ENCODE measurements at places on chromosomes 5 and 9.

- DNase-seq, result no peak
Observed at GRCh38 chr5:172561151-172561550, 79.9 kb upstream of the NEURL1B start.

DNA sequence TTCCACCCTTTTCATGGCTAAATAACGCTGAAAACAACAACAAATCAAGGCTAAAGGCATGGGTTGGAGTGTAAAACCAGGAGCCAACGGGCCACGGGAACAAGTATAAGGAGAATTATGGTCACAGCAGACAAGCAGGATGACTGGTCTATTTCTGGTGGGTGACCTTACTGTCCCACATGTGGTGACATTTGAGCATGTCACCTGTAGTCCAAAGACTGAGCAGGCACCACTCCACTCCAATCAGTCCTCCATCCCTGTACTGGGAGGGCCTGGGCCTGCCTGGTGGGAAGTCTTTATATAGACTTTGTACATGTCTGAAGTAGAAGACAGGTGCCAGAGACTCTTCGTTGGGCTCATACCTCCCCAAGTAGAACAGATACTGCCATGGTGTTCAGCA, 36.8 kb downstream of the C9orf153 start:
- no peak for DNase-seq

DNA sequence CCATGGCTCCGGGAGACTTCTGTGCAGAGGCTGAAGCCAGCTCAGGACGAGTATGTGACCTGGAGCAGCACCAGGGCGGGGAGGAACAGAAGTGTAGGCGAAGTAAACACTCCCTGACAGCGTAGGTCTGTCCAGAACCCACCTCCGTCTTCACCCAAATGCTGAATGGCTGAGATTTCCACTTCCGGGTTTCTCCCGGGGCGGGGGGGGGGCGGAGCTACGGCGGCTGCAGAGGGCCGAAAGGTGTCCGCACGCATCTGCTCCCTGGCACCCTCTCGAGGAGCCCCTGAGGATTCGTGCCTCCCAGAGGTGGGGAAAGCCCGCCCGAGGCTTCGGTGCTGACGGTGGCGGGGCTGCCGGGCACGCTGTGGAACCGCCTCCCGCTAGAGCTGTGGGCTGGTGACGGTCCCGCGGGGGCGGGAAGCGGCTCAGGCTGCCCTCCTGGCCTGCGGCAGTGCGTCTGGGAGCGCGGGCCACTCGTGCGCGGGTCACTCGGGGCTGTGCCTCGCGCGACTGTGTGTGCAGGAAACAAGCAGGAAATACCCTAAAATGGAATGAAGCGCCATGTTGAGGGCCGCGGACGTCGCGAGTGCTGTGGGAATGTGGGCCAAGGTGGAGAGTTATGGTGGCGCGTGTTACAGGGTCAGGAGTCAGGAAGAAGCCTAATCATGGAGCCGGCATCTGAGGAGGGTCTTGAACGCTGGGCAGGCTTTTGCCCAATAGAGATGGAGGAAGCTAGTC, 1425.4 kb downstream of the FOXD4L5 start:
- peak; percentile 67 for DNase-seq

DNA sequence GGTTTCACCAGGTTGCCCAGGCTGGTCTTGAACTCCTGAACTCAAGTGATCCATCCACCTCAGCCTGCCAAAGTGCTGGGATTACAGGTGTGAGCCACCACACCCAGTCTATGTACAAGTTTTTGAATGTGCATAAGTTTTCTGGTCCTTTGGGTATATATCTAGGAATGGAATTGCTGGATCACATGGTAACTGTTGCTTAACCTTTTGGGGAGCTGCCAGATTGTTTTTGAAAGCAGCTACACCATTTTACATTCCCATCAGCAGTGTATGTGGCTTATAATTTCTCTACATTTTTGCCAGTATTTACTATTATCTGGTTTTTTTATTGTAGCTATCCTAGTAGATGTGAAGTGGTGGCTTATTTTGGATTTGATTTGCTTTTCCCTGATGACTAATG, 8.9 kb upstream of the LNPEP start:
- no peak for DNase-seq

DNA sequence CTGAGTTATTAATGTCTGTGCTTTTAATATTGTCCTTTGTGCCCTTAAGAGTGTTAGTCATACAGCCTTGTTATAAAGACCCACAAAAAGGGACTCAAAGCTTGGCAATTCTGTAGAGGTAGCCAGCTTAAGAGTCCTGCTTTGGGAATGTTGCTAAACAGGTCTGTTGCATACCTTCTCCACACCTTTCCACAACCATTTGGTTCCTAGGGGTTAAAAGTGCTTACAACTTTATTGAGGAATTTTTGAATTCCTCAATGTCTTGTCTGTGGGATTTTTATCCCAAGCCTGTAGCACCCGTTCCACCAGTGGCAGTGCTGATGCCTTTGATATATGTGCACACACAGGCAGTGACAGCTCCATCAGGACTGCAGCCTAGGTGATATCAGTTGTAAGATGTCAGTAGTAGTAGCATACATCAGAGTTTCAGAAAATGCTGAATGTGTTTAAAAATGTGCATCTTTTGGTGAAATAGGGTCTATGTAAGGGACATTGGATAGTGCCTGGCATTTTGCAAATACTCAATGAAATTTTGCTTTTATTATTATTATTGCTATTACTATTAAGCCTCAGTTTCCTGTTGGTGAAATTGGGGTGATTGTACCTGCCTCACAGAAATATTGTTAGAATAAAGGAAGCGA, 68.5 kb downstream of the WWC1 start:
- DNase-seq, result no peak

- DNase-seq, result no peak
Observed at GRCh38 chr9:131867611-131868192, 127.8 kb upstream of the RAPGEF1 start.

DNA sequence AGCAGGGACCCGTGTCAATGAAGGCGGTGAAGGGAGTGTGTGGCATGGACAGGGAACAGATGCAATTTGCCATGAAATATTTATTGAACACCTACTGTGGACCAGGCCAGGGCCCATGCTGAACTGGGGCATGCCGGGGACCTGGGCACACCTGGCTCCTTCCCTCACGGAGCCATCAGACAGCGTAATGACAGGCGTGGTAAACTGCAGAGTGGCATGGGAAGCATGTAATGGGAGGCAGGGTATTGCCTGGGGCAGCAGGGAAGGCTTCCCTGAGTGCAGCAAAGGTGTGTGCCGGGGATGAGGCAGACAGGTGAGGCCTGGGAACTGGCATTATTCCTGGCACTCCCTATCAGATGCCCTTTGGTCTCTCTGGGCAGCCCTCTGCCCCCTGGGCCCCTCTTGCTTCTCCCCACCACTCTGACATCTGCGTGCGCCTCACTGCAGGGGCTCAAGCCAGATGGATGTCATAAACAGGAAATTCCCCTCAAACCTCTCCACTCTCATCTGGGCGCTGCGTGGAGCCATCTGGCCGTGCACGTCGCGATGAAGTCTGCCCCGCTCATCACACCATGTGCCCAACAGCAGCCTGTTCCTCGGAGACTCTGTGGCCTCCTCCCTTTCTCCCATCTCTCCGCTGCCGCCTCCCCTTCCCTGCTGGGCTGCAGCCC, 67.6 kb downstream of the HMCN2 start:
- DNase-seq, result no peak

GRCh38 chr5:72920690-72921502, 34.9 kb upstream of the FCHO2 start:
- no peak for DNase-seq

- no peak for DNase-seq
Observed at GRCh38 chr5:81516091-81516490, 122.2 kb upstream of the ACOT12 start.

DNA sequence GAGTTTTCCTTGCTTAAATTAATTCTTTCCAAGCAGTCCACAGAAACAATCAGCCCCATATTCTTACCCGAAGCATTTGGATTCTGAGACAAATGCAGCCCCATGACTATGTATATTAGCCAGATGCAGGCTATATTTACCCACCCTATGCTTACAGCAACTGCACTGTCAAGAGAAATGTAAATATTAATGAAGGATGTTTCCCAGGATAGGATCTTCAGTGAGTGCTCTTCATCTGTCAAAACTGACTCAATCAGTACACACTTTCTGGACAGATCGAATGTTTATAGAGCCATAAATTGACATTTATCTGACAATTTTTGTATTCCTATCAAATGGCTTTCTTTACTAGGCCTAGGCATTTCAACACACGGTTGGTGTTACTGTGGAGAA, 725.3 kb upstream of the SEMA6A start:
- DNase-seq, result no peak
